ENCODE measurements at places on chromosomes 11 and 22.

- no peak for DNase-seq
Observed at GRCh38 chr22:45656577-45656976, 15.1 kb upstream of the ATXN10 start.

GRCh38 chr22:29693671-29694070 is 26.1 kb upstream of the CABP7 start:
- DNase-seq, result no peak

DNA sequence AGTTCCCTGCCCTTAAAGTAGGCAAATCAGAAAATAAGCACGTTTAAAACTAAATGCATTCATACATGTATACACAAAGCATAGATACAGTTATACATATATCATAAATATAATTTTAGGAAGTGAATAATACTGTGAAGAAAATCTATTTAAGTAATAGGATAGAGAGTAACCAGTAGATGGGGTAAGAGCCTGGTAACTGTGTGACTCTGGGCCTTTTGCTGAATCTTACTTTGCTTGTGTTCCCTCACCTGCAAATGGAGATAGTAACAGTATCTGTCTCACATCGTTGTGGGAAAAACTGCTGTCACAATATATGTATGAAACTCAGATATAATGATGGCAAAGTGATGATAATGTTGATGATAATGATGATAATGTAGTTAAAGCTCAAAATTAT is 29.9 kb downstream of the MS4A2 start:
- DNase-seq, result no peak

DNA sequence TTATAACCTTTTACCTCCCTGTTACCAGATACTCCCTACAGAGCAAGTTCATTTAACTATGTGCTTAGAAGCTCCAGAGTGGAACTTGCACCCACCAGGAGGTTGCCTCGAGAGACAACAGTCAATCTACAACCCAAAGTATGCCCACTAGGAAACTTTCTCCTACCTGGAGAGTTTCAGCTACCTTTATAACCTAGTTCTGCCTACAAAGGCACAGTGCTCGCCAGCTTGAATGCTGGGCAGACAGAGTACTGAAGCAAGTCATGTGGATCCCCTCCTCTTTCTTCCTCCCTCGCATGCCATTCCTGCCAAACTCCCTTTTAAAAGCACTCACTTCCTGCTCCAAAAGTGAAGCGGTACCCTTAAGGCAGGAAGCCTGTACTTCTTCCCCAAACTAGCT is 258.9 kb downstream of the SWAP70 start:
- no peak for DNase-seq

DNA sequence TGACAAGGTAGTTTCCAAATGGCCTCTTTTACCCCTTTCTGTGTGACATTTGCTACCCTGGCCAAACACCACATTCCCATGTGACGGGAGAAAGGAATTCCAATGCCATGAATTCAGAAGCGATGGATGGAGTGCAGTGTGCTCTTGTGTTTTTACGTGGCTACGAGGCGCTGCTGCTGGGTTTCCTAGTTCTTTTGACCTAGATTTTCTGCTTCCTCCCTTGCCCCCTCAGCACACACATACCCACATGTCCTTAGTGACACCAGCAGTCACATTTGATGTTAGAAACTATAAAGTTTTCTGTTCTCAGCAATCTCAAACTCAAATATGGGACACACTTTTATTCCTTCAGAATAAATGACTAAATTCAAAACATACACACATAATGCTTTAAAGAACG is 7.8 kb upstream of the TMA7B start:
- DNase-seq, result no peak

GRCh38 chr11:115724666-115725065 is 220.5 kb upstream of the CADM1 start:
- DNase-seq, result peak; percentile 37

- no peak for DNase-seq
Observed at GRCh38 chr11:2446590-2447252, 1.9 kb downstream of the KCNQ1 start.

DNA sequence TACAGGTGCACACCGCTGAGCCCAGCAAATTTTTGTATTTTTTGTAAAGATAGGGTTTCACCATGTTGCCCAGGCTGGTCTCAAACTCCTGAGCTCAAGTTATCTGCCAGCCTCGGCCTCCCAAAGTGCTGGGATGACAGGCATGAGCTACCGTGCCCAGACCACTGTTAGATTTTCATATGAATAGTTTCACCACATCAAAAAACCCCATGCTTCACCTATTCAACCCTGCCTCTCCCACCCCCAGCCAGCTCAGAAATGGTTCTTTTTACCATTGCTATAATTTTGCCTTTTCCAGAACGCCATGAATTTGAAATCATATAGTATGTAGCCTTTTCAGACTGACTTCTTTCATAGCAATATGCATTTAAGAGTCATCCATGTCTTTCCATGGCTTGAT is 37.9 kb downstream of the CDPF1 start:
- no peak for DNase-seq

DNA sequence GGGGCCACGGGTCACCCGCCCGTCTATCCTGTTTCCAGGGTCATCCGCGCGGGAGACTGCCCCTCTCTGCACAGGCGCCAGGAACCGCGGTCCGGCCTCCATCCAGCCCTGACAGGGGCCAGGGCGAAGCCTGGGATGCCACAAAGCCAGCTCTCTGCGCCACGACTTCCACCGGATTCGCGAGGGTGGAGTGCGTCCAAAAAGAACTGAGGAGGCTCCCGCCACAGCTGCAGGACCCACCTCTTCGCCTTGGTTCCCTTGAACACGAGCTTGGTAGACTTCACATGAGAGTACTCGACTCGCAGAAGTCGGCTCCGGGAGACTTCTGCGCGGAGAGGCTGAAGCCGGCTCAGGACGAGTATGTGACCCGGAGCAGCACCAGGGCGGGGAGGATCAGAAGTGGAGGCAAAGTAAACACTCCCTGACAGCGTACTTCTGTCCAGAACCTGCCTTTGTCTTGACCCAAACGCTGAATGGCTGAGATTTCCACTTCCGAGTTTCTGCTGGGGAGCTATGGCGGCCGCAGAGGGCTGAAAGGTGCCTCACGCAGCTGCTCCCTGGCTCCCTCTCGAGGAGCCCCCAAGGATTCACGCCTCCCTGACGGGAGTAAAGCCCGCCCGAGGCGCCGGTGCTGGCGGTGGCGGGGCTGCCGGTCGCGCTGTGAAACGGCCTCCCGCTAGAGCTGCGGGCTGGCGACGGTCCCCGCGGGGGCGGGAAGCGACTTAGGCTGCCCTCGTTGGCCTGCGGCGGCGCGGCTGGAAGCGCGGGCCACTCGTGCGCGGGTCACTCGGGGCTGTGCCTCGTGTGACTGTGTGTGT is 4566.7 kb upstream of the OR11H1 start:
- no peak for DNase-seq

DNA sequence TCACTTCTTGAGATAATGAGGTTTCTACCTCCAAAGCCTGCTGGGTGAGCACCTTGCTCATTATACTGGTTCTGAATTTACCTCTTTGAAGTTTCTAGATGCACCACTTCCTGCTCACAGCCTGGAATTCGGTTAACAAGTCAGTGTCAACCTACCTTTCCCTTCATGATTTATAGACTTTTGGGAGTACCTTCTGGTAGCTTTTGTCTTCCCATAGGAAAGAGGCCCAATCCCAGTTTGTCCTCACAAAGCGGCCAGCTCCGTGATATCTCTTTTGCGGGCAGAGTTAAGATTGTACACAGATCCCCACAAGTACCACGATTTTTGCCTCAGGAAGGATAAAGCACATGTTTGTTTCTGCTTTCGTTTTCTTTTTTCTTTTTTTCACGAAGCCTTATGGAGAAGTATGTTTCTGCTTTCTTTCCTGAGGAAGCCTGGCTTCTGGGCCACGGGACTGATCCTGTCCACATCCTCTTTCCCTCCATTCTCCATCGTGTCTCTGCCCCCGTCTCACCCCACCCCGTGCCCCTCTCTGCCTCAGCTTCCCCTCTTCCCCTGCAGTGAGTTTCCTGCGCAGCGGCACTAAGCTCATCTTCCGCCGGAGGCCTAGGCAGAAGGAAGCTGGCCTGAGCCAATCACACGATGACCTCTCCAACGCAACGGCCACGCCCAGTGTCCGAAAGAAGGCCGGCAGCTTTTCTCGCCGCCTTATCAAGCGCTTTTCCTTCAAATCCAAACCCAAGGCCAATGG is 5.7 kb upstream of the HINFP start:
- DNase-seq, result no peak

DNA sequence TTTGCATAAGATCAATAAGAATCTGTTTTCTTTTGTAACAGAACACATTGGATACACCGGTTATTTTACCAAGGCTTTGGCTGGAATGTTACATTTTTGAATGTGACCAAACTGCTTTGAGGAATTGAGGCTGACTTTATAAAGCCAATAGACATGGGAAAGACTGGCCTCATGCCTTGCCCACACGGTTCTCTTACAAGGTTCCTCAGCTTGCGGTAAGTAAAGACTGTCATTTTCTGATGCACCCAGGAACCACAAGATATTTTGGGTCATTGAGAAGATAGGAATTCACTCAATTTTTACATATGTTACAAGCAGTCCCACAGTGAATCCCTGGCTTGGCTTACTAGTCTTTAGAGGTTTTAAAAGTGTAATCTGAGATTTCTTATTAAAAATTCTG is 23.9 kb downstream of the OR10A6 start:
- no peak for DNase-seq

GRCh38 chr22:22786301-22787115 is 101.1 kb upstream of the IGLL5 start:
- no peak for DNase-seq

GRCh38 chr22:17678817-17679385 is 40.3 kb downstream of the BCL2L13 start:
- no peak for DNase-seq

- DNase-seq, result no peak
Observed at GRCh38 chr22:25656724-25657123, 85.3 kb upstream of the MYO18B start.

DNA sequence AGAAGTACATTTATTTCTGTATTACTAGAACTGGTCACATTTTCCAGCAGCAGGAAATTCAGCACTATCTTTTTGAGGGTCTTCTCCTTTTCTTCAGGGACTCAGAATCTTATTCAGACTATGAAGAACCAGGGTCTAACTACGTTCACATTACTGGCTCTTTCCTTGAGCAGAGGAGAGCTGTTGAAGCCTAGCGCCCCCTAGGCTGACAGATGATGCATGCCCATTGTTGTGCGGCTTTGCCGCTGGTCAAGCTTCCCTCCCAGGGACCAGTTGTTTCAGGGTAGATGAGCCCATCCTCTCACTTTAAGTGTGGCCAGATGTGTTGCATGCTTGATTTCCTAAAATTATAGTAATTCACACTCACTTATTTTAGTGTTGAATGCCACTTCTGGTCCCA is 168.2 kb upstream of the PDGFD start:
- DNase-seq, result no peak

DNA sequence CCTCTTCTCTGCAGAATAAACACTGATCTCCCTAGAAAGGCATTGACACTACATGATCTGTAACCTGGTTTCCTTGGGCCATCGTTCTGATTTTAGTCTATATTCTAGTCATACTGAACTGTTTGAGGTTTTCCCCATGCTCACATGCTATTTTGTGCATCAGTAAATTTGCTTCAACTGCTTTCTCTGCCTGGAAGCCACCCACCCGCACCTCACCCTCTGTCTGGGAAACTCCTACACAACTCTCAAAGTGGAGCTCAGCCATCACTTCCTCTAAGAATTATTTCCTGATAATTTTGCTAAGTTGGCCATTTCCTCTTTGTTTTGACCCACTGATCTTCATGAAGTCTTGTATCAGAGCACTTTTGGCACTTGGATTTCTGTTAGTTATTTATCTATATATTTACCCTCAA is 36.1 kb downstream of the MMP20 start:
- DNase-seq, result no peak

DNA sequence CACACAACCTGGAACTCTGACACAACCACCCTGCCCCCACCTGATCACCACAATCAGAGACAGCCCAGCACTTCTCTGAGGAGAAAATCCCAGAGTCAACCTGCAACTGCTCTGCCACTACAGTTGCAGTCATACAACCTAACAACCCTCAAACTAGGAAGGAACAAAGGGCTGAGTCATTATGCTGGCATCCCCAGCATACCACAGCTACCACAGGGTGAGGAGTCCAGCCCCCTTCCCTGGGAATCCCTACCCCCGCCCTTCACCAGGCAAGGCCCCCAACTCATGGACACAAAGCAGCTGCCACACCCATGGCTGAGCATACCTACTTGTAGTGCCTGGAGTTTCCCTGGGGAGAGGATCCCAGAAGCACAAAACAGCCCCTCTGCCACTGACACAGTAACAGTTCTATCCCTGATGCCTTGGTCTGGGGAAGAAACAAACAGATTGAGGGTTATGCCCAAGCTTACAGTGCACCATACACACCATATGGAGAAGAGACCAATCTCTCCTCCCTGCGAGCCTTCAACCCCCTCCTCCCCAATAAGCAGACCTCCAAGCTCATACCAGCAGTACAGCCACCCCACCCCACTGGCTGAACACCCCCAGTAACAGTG is 68.5 kb upstream of the C11orf58 start:
- DNase-seq, result no peak

- no peak for DNase-seq
Observed at GRCh38 chr11:13857828-13858227, 104.7 kb upstream of the SPON1 start.

GRCh38 chr11:30725645-30726195 is 139.6 kb upstream of the MPPED2 start:
- DNase-seq, result no peak

- DNase-seq, result no peak
Observed at GRCh38 chr11:25423436-25424199, 908.3 kb upstream of the ANO3 start.

Data from AG04449 (cell line).